ENCODE measurements at places on chromosomes 12 and 14. TPM values are rescaled to one million over a fixed set of nuclear protein-coding genes. Genes with fewer than 3 reads are reported as not detected.

Gene CCDC175
- not detected for total RNA-seq

Gene GLIPR1
- 60.0 TPM for total RNA-seq

Gene CD163
- total RNA-seq, result not detected

Gene MYBPC1
- not detected for total RNA-seq

Gene FGF6
- total RNA-seq, result not detected

Gene ZNF891
- 0.86 TPM for total RNA-seq

Gene PHETA1
- total RNA-seq, result 11.3 TPM

Gene AHNAK2
- 32.4 TPM for total RNA-seq

Gene CLEC4C
- not detected for total RNA-seq

Gene VEZT
- total RNA-seq, result 84.6 TPM

Gene GALNT6
- 32.2 TPM for total RNA-seq

All from fibroblast of villous mesenchyme (primary cell).